Activated naive CD4-positive, alpha-beta T cell (primary cell): ENCODE measurements at places on chromosomes 2 and 18.

DNA sequence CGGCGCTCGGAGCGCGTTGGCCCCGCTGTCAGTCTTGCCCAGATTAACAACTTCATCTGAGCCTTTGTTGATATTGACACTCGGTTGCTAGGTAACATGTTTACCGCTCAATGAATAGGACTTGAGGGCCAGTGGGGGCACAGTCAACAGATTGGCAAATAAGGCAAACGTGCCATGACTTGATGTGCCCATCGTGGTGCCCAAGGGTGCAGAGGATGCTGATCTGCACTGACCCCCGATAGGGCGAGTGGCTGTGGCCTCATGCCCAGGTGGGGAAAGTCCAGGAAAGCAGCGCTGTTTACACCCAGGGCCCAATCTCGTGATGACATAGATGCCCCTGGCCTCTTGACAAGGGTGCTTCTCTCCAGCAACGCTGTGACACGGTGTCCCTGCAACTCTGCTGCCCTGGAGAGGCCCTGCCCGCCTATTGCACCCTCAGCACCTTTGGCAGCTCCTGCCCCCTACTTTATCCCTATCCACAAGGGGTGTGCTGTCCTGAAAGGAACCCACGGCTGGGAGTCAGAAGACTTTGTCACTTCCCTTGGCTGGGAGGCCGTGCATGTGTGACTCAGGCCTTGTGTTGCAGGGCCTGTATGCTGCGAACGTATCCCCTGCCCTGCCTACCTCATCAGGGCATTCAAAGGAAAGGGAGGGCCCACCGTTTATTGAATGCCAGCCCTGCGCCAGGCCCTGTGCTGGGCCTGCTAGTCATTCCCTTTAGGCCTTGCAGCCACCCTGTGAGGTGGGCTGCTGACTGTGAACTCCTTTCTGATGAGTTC, 158.0 kb downstream of the INHBB start:
- DNase-seq = no peak

GRCh38 chr2:189662669-189663226, 1.5 kb downstream of the ASNSD1 start:
- DNase-seq = no peak

DNA sequence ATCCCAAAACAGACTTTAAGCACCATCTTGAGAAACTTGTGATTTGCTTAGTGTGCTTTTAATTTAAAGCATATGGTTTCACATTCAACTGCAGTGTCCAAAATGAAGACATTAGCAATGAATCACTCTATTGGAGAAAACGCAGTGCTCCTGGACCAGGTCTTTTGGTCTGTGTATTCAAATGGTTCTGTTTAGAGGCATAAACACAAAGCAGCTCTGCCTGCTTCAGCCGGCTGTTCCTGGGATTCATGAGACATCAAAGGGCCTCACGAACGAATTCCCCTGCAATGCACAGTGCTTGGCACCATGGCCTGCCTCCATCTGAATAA, 117.1 kb upstream of the SP5 start:
- no peak for DNase-seq

GRCh38 chr2:145404690-145405089, 884.8 kb upstream of the ZEB2 start:
- DNase-seq = no peak

GRCh38 chr18:68241881-68242280, 473.0 kb downstream of the TMX3 start:
- no peak for DNase-seq

- DNase-seq = no peak
Observed at GRCh38 chr2:151543876-151544275, 134.2 kb downstream of the RIF1 start.

GRCh38 chr18:58264840-58265239, 220.8 kb downstream of the NEDD4L start:
- DNase-seq = no peak

GRCh38 chr2:236517251-236518031, 52.2 kb upstream of the ACKR3 start:
- no peak for DNase-seq

DNA sequence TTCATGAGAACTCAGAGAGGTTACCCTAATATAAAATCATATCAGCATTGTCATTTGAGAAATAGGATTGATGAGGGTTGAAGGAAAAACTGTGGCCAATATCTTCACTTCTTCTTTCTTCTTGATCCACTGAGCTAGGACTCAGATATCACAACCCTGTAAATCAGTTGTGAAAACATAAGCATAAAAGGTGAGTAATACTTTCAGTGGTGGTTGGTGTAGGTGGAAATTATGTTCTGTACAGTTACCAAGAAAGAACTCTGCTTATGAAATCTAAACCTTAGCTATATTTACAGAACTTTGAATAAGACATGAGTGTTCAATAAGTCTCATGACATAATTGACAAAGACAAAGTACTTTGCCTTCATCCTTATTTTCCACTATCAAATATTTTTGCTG, 56.3 kb downstream of the PAX3 start:
- no peak for DNase-seq

DNA sequence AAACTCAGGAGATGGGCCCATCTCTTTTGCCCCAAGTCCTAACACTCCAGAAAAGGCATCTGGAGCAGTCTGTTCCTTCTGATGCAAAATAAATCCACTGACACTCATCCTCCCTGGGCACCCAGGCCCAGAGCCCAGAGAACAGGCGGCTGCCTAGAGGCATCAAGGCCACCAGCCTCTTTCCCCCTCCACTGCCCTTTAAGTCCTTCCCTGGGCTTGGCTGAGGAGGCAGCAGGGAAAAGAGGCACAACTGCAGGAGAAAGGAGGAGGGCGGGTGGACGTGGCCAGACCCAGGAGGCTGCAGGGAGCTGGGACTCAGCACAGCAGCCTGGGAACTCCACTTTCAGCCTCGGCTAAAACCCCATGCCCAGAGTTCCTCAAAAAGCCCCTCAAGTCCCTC, 99.7 kb upstream of the ID2 start:
- DNase-seq = no peak

DNA sequence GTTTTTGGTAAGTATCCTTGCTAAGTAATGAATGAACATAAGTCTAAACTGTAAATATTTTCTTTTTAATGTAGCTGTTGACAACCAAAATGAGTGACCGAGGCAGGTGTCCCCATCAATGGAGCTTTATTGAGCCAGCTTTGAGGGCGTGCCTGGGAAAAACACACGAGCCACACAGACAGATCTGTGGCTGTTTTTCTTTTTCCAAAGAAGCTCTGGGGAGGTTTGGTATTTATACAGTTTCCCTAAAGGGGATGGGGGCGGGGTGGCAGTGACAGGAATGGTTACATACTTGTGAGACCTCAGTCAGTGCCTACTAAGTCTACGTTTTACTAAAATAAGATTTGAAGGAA, 11.2 kb downstream of the DBI start:
- no peak for DNase-seq

DNA sequence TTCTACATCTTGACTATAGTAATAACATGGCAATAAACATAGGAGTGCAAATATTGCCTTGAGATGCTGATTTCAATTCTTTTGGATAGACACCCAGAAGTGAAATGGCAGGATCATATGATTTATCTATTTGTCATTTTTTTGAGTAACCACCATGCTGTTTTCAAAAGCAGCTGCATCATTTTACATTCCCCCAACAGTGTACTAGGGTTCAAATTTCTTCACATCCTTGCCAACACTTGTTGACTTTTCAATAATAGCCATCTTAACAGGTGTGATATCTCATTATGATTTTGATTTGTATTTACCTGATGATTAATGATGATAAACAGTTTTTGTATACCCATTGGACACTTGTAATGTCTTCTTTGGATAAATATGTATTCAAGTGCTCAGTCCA, 90.8 kb downstream of the STRADB start:
- DNase-seq = no peak

- DNase-seq = no peak
Observed at GRCh38 chr2:238084761-238085160, 15.4 kb upstream of the ESPNL start.

- no peak for DNase-seq
Observed at GRCh38 chr2:230794497-230794896, 70.2 kb upstream of the ITM2C start.

- DNase-seq = no peak
Observed at GRCh38 chr18:28691496-28691840, 514.5 kb upstream of the CDH2 start.

DNA sequence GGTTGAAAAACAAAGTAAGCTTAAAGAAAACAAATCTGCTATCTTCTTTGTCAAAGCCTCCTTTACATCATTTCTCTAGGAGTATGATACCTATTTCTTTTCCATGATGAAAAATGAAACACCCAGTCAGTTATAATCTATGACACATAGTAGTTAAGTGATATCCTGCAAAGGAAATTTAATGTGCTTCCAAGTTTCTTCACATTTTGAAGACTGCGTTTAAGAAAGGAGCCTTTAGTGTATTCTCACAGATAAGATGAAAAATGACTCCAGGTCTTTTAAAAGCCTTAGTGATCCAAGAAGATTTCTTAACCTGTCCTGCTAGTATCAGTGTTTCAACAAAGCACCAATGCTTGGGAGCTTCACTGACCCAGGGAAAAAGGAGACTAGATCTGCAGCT, 356.7 kb downstream of the CCDC85A start:
- no peak for DNase-seq

DNA sequence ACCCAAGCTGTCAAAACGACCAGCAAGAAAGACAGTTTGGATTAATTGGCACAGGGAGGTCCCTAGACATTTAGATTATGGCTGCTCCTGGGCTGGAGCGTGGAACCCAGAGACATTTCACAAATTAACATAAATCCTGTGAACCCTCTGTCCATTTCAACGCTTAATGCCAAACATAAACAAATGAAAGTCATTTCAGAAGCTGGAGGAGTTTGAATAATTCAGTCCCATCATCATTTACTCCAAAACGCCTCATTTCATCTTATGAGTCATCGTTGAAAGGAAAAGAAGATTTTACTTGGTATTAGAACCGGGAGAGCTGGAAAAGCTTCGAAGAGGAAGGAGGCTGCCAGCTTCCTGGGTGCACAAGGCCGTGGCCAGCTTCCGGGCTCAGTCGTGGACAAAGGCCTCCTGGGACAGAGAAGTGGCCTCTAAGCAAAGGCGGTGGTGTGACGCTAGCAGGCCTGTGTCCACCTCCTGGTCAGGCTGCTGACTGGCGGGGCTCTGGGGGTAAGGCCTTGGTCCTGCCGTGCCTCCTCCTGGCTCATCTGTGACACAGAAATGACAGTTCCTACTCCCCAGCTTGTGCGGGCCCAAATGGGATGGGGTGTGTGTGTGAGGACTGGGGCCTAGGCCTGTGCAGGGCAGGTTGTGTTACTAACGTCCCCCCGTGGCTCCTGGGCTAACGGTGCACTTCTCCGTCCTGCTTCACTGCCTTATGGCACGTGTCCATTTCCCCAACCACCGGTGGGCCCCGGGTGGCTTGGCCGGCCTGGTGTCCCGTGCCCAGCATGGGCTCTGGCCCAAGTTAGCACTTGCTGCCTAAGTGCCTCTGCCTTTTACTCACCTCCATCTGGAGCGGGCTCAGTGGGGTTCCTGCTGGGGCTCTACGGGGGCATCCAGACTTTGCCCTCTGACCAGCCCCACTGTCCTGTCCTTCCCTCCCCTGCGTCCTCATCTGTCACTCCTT, 71.6 kb downstream of the RRM2 start:
- no peak for DNase-seq

DNA sequence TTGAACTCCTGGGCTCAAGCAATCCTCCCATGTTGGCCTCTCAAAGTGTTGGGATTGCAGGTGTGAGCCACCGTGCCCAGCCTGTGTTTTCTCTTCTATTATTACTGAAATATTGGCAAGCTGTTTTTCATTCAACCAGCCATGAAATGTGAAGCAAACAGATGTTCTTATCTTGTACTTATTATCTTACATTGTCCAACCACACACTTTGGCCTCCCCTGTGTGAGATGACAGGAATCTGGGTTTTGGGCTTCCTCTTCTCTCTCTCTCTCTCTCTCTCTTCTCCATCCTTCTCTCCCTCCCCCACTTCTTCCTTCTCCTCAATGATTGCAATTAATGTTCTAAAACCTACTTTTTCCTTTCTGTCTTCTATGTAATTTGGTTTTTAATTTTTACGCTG, 33.1 kb downstream of the RAMP1 start:
- no peak for DNase-seq

DNA sequence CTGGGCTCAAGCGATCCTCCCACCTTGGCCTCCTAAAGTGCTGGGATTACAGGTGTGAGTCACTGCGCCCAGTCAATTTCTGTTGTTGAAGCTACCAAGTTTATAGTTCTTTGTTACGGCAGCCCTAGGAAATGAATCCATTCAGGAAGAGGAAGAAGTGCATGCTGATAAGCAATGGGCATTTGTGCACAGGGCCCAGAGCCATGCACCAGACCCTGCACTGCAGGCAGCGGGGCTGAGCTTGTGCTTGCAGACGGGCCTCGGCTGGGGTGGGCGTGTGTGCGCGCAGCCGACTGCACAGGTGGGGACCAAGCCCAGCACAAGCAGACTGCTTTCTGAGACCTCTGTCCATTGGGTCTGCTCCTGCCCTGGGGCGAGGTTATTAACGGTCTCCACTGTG, 144.6 kb downstream of the CABLES1 start:
- no peak for DNase-seq

- DNase-seq = no peak
Observed at GRCh38 chr2:28102455-28102874, 211.9 kb downstream of the BABAM2 start.
